ENCODE measurements at places on chromosomes 2 and 18.

DNA sequence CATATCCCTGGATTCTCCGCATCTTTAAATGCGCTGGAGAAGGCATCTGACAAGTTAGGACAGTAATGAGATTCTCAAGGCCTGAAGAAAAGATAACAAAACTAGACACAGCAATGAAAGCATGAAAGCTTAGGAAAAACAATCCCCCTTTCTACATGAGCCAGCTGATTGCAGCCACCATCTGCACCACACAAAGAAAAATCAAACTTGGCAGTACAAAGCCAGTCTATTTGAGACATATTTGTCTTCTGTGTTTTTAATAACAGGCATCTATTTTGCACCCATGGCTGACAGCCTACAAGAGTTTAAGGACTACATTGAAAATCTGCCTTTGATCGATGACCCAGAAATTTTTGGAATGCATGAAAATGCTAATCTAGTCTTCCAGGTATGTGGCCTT is 83.6 kb downstream of the TRABD2A start:
- no peak for DNase-seq

- no peak for DNase-seq
Measured at GRCh38 chr18:29285471-29285870, 1108.5 kb upstream of the CDH2 start.

- peak; percentile 47 for DNase-seq
Measured at GRCh38 chr2:96788442-96789244, 27.4 kb upstream of the CNNM3 start.

- no peak for DNase-seq
Measured at GRCh38 chr2:98508709-98509066, 64.0 kb downstream of the INPP4A start.

DNA sequence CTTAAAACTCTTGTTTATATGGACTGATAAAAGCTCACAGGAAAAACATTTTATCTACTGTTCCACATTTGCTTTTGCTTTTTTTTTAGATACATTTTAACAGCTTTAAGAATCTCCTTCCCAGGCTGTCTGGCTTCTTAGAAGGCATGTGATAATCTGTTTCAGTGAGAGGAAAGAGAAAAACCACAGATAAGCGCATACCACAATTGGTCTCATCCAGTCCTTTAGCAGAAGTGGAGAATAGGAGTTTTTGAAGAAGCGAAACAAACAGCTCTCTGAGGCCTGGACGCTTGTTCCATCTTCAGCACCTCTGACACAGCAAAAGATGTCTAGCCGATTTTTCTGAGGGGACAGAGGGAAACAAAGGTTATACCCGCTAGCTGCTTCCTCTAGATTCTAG is 37.6 kb downstream of the RMC1 start:
- DNase-seq: no peak

DNA sequence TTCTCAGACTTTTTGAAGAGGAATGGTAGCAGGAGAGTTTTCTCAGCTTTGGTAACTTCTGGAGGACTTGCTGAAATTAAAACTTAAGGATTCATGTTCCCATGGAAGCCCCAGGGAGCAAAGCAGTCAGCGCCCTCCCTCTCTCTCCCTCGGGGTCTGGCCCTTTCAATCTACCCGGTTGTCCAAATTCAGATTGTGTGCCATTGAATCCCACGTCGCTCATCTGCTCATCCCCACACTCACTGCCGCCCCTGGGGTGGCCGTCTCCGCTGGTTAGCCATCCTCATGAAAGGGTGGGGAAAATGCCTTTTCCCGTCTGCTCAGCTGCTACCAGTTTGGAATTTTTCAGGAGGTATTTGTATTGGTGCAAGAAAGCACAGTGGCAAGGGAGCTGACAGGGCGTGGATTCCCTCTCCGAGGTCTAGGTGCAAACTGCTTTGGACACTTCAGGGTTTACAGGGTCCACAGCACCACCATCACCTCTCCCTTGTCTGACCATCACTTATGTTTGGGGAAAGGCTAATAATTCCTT is 27.1 kb downstream of the MCFD2 start:
- DNase-seq: no peak

- no peak for DNase-seq
Measured at GRCh38 chr2:172109988-172110811, 7.5 kb upstream of the DLX2 start.

DNA sequence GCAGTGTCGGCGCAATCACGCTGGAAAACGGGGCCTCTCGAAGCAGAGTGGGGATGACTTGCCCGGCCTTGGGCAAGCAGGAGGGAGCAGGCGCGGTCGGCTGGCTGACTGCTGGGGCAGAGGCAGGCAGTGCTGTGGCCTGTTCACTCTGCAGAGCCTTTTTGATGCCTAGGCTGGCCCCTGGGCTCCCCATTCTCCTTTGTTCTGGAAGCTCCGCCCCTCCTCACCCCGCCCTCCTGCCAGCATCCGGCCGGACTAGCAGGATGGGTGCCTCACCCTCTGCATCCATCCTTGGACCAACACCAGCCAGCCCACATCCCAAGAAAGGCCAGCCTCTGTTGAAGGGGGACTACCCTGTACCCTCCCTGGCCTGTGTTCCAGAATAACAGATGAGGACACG is at the start of gene ASPRV1:
ASPRV1 (minus strand) TSS at position 136 of the 400 bp plus-strand sequence. CDS start 195 bp downstream, outside the sequence.
- peak; percentile 54 for DNase-seq

- no peak for DNase-seq
Measured at GRCh38 chr2:98720286-98720685, 10.6 kb downstream of the MGAT4A start.

- DNase-seq: no peak
Measured at GRCh38 chr2:238420442-238420841, 6.3 kb upstream of the ASB1 start.
